ENCODE measurements at places on chromosomes 7 and 10.

DNA sequence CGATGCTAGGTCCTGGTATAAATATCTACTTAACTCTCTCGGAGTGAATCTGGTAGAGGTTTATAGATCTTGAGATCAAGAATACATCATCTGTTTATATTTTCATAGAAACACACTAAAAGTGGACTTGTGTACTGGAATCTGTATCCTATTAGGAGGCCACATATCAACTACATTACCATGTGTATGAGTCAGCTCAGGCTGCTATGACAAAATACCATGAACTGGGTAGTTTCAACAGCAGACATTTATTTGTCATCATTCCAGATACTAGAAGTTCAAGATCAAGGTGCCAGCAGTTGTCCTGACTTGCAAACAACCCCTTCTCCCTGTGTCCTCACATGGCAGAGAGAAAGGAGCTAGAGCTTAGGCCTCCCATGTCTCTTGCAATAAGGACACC lies 113.9 kb upstream of the PFKP start:
- no peak for DNase-seq

GRCh38 chr7:104777301-104777800 lies 236.7 kb upstream of the KMT2E start:
- no peak for DNase-seq

GRCh38 chr7:101367676-101368075 lies 5.0 kb downstream of the COL26A1 start:
- no peak for DNase-seq

DNA sequence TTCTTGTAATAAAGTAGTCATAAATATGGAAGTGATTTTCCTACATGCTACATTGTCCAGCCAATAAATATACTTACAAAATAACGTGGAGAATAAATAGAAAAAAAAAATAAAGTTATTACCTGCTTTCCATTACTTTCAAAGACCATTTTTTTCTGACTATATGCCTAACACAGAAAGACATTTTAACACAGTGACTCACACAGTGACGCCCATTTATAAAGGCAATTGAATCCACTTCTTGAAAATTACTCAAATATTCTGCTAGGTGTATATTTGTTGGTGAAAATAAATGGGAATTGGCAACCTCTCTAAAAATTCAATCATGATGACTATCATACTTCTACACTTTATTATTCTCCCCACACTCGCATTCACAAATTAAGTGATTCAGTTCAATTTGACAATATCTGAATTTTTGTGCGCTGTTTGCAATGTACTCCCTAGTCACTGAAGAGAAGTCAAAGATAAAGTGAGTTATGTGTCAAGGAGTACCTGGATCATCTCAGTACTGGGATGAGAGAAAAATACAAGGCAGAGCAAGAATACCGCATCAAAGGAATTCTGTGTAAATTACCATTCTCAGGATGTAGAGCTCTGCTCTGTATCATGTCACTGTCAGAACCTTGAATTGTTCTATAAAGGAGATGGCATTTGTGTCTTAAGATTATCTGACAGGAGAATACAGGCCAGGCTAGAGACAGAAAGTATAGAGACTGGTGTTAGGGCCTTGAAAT lies 642.7 kb downstream of the IPMK start:
- DNase-seq: no peak

GRCh38 chr10:1372212-1372611 lies 316.0 kb downstream of the WDR37 start:
- DNase-seq: no peak

GRCh38 chr10:111116762-111117445 lies 40.1 kb downstream of the ADRA2A start:
- no peak for DNase-seq

- no peak for DNase-seq
Observed at GRCh38 chr10:74314166-74314565, 163.1 kb downstream of the ADK start.

DNA sequence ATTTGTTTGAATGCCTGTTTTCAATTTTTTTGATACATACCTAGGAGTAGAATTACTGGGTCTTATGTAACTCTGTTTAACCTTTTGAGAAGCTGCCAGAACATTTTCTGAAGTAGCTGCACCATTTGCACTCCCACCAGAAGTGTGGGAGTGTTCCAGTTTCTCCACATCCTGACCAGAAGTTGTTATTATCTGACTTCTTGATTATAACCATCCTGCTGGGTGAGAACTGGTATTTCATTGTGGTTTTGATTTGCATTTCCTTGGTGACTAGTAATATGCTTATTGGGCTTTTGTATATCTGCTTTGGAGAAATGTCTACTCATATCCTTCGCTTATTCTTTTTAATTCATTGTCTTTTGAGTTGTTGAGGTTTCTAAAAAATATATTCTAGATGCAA lies 117.2 kb upstream of the GLCCI1 start:
- no peak for DNase-seq

- DNase-seq: no peak
Observed at GRCh38 chr7:26388256-26388655, 96.6 kb downstream of the SNX10 start.
